ENCODE measurements at places on chromosomes 7 and 10.

DNA sequence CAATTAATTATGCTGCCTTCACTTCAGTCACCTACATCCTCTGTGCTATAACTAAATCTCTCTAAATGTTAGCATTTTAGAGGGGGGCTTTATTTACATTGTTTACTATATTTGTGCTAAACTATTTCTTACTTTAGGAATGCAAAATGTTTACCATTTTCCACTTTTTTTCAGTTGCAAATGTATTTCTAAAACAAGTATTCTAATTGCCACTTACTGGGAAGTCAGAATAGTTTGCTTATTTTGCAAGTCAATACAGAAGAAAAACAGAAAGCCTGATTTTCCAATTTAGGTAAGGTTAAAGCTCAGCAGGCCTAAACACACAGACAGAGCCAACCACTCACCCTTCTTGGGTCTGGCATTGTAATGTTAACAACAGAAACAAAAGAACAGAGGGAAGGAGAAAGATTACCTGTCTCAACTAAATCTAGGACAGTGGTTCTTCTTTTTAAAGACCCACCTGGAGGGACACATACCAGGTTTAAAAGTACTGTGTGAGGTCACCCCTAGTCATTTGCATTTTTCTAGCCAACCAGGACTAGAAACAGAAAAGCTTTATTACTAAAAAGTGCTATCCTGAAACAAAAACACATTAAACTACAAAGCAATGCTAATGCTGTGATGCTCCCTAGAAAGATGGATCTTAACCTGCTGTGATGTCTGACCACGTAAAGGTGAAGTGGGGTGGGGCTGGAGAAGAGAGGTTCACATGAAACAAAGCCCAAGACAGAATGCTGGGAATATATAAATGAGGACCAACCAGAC, 178.2 kb downstream of the SLC25A13 start:
- no peak for DNase-seq

DNA sequence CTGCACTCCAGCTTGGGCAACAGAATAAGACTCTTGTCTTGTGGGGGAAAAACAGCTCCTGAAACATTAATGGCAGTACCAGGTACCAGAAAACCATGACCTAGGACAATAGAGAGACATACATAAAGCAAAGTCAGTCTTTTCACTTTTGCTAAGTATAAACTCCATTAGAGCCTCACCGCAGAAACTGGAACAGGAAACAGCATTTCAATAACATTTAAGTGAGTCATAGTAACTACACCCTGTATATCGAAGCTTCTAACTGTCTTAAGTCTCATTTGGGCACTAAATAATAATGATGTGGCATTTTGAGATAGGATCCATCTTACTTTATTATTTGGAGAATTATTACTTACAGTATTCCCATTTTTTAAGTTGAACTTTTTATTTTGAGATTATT, 517.8 kb upstream of the CELF2 start:
- no peak for DNase-seq

DNA sequence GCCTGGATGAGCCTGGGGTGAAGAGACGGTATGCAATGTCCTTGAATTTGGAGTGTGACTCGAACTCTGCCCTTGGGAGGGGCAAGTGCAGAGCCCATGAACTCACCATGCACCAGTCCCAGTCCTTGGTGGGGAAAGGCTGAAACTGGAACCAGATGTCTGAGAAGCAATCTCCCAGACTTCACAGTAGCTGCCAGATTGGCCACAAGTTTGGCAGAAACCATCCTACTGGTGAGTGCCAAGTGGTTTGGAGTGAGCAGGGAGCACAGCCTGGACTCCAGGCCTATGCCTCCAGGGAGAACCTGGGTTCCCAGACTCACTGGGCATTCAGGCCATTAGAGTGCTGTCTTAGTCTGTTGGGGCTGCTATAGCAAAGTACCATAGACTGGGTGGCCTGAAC, 99.6 kb upstream of the LYZL1 start:
- no peak for DNase-seq

DNA sequence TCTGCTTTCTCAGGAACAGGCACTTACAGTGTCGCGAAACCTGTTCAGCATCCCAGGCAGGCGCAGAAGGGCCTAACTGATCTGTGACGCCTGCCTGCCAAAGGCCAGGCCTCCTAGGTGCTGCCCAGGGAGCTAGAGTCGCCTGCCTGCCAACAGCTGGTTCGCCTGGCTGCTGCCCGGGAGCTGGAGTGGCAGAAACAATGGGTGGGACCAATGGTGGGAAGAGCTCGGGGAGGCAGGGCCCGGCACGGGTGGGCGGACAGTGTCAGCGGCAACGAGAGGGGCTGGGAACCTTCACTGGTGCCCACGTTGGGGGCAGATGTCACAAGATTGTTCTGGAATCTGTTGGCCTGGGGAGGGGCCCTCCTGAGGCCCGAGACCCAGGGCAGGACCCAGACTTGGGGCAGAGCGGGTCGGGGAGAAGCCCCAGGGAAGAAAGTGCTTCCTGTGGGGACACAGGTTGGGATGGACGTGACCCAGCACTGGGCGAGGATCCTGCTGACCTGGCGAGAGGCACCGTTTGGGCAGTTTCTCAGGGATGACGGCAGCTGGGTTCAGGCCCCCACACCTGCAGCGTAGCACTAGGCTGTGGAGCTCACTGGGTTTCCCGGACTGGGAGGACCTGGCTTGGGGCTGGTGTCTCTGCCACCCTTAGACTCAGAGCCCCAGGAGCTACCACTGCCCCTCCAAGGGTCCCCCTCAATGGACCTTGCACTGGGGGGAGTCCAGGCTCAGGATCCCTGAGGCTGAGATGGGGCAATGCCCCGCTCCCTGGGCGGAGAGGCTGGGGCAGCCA, 181.8 kb downstream of the ELFN1 start:
- no peak for DNase-seq

- no peak for DNase-seq
Measured at GRCh38 chr10:499991-500390, 189.5 kb downstream of the DIP2C start.

DNA sequence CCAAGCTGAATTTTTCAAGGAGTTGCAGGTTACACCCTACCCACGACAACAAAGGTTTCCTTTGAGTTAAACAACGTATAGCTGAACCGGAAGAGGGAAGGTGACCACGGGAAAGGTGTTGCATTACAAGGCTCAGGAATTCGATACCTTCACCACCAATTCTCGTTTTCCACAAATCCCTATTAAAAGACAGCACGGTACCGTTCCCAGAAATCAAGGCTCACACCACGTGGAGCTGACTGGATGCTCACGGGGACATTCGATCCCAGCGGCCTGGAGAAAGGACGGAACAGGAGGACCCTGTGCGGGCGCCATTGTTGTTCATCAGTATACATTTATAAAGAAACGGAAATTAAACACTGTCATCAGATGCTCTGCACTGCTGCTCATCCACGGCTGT, 56.4 kb downstream of the CTBP2 start:
- DNase-seq = no peak

GRCh38 chr10:53697038-53697437, 924.5 kb upstream of the MBL2 start:
- DNase-seq = no peak

- DNase-seq = no peak
Measured at GRCh38 chr7:148478551-148478950, 112.0 kb upstream of the C7orf33 start.

GRCh38 chr10:130498042-130498441, 361.9 kb downstream of the GLRX3 start:
- no peak for DNase-seq

DNA sequence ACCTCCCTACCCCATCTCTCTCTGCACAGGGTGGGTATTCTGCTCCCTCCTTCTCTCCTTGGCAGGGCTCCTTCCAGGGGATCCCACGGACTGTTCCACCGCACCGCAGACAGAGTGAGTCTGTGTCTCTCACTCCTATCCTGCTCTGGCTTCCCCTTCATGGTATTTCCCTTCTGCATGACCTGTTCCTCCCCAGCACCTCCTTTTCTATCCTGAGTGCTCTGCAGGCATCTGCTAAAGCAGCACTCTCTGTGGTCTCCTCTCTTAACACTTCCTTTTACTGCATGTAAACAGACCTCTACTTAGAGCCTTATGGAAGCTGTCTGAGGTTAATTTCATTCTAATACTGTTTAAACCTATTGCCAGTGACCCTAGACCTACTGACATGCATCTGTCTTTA, 171.5 kb downstream of the CCSER2 start:
- DNase-seq = no peak

GRCh38 chr7:26507108-26507987, 215.7 kb downstream of the SNX10 start:
- DNase-seq = peak; percentile 49

DNA sequence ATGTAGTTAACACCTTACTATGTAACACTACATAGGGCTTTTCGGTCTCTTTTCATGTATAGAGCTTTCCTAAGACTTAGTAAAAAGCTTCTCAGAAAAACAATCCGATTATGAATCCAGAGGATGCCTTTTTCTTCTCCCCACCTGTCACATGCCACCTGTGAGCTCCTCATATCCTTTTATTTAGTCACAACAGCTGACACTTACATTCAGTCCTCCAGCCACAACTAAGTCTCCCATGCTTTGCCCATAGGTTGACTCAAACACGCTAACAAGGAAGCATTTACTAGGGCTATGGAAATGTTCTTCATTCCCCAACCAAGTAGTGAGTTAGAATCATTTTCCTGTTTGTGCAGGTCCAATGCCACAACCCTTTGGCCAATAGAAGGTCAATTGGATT, 7.9 kb downstream of the ENO4 start:
- DNase-seq = no peak

GRCh38 chr7:148261996-148262688, 328.4 kb upstream of the C7orf33 start:
- DNase-seq = no peak

GRCh38 chr7:36925207-36925606, 200.9 kb upstream of the AOAH start:
- DNase-seq = no peak
